A549 treated with GW870086 at 1 μM for 4 hours (cell line): ENCODE measurements at places on chromosomes 5 and 9. TPM values are rescaled to one million over a fixed set of nuclear protein-coding genes. Genes with fewer than 3 reads are reported as not detected.

Gene IFNK
- not detected in 5 replicates for total RNA-seq

Gene POU5F2
- total RNA-seq: not detected in 5 replicates

Gene KCNV2
- total RNA-seq: not detected in 5 replicates

Gene ACOT12
- total RNA-seq: 0.07 to 0.08 TPM in 2 of 5 replicates, not detected in the others

Gene PRRX2
- 6.6 to 12.9 TPM (median 12.4 TPM) in 5 replicates for total RNA-seq

Gene ADGRD2
- total RNA-seq: not detected in 5 replicates

Gene NRARP
- total RNA-seq: 1.9 to 4.6 TPM (median 4.1 TPM) in 5 replicates

Gene DNAJB5
- total RNA-seq: 7.7 to 9.8 TPM (median 9.6 TPM) in 5 replicates

Gene CAMK4
- total RNA-seq: 0.01 to 0.05 TPM in 2 of 5 replicates, not detected in the others

Gene FOXB2
- not detected in 5 replicates for total RNA-seq

Gene DIRAS2
- not detected in 5 replicates for total RNA-seq

Gene CDH12
- total RNA-seq: not detected in 5 replicates

Gene IFNA13
- not detected in 5 replicates for total RNA-seq

Gene INSL4
- 16.5 to 21.2 TPM (median 17.9 TPM) in 5 replicates for total RNA-seq

Gene PCDHA4
- total RNA-seq: 1.6 to 2.2 TPM (median 2.0 TPM) in 5 replicates

Gene IL12B
- total RNA-seq: 0.06 to 0.08 TPM (median 0.07 TPM) in 3 of 5 replicates, not detected in the others

Gene EMB
- total RNA-seq: 4.7 to 7.1 TPM (median 5.7 TPM) in 5 replicates

Gene F2RL2
- total RNA-seq: 3.4 to 3.7 TPM (median 3.5 TPM) in 5 replicates

Gene HTR1A
- not detected in 5 replicates for total RNA-seq

Gene IL3
- total RNA-seq: not detected in 5 replicates

Gene SWI5
- total RNA-seq: 42.0 to 55.1 TPM (median 43.8 TPM) in 5 replicates

Gene SEC61B
- total RNA-seq: 292 to 337 TPM (median 326 TPM) in 5 replicates

Gene SLC25A2
- not detected in 5 replicates for total RNA-seq

Gene GPRIN1
- 6.9 to 9.5 TPM (median 8.6 TPM) in 5 replicates for total RNA-seq

Gene THBS4
- total RNA-seq: 0.28 TPM in 1 of 5 replicates, not detected in the others

Gene ZNF354C
- total RNA-seq: 0.50 to 1.0 TPM (median 0.70 TPM) in 5 replicates

Gene CDH6
- 0.10 to 0.22 TPM (median 0.16 TPM) in 4 of 5 replicates, not detected in the other for total RNA-seq

Gene STK32A
- 0.19 to 0.62 TPM (median 0.55 TPM) in 5 replicates for total RNA-seq

Gene RNF183
- 0.19 TPM in 1 of 5 replicates, not detected in the others for total RNA-seq

Gene CANX
- total RNA-seq: 323 to 373 TPM (median 352 TPM) in 5 replicates

Gene PCDHGA9
- total RNA-seq: 0.05 to 0.10 TPM (median 0.07 TPM) in 4 of 5 replicates, not detected in the other

Gene LVRN
- 0.06 to 0.08 TPM (median 0.07 TPM) in 3 of 5 replicates, not detected in the others for total RNA-seq

Gene PCDHB12
- not detected in 5 replicates for total RNA-seq

Gene C9
- not detected in 5 replicates for total RNA-seq

Gene SAXO1
- total RNA-seq: not detected in 5 replicates

Gene MARCHF11
- not detected in 5 replicates for total RNA-seq

Gene LECT2
- total RNA-seq: not detected in 5 replicates

Gene PTGR1
- total RNA-seq: 326 to 352 TPM (median 336 TPM) in 5 replicates

Gene PCDHGA8
- total RNA-seq: 0.02 to 0.13 TPM (median 0.07 TPM) in 3 of 5 replicates, not detected in the others

Gene CNTLN
- 4.4 to 5.9 TPM (median 5.7 TPM) in 5 replicates for total RNA-seq

Gene ANGPTL2
- not detected in 5 replicates for total RNA-seq

Gene SOX30
- total RNA-seq: 0.07 to 0.10 TPM in 2 of 5 replicates, not detected in the others
